HCT116 (cell line): ENCODE measurements at places on chromosomes 16 and 17. TPM values are rescaled to one million over a fixed set of nuclear protein-coding genes. Genes with fewer than 3 reads are reported as not detected.

DNA sequence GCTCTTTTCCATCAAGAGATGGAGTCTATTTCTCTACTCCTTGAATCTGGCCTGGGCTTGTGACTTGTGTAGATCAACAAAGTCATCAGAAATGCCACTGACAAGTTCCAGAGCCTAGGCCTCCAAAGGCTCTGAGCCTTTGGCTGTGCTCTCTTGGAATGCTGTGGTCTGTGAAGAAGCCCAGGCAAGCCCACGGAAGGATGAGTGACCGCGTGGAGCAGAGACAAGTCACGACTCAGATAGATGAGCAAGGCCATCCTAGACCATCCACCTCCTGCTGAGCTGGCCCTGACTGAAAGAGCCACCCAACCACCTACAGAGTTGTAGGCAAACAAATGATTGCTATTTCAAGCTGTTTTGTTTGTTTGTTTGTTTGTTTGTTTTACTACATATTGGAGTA lies 11.6 kb upstream of the ICAM2 start:
- no peak for DNase-seq

DNA sequence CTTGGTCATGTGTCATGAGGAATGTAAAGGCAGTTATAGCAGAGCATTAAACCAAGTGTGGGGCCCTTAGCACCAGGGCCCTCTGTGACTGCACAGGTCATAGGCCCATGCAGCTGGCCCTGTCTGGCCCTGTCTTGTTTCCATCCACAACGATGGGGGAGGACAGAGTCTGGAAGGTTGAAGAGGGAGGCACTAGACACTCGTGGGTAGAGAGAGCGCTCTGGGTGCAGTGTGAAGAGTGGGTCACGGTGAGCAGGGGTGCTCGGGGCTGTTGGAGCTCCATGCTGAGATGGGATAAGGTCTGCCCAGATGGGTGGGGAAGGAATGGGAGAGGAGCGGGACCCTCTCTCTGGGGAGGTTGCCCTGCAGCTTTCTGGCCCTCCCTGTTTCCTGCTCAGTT lies 12.8 kb upstream of the KSR1 start:
- DNase-seq: no peak

- DNase-seq: no peak
These were observed 43.5 kb downstream of the PEMT start for GRCh38 chr17:17548044-17548443.

DNA sequence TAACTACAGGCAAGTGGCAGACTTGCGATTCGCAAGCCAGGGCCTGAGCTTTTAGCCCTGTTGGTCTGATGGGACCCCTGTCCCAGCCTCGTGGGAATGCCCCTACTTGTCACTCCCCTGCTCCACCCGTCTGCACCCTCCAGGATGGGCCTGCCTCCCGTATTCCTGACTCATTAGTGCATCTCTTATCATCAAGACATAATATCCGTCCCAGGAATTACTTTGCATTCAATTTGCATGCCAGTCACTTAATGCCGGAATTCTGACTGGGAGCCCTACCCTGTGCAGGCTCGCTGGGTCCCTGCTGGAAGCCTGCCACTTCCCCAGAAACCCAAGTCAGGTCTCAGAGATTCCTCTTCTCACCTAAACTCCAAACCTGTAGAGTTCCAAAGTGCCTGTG lies 3.3 kb downstream of the PRSS53 start:
- DNase-seq: no peak

GRCh38 chr17:61878520-61878919 lies 15.2 kb upstream of the BRIP1 start:
- DNase-seq: no peak

- DNase-seq: no peak
These were observed 15.7 kb downstream of the GJD3 start for GRCh38 chr17:40348562-40349476.

GRCh38 chr17:78248051-78248914 lies 16.9 kb downstream of the TMEM235 start:
- no peak for DNase-seq

DNA sequence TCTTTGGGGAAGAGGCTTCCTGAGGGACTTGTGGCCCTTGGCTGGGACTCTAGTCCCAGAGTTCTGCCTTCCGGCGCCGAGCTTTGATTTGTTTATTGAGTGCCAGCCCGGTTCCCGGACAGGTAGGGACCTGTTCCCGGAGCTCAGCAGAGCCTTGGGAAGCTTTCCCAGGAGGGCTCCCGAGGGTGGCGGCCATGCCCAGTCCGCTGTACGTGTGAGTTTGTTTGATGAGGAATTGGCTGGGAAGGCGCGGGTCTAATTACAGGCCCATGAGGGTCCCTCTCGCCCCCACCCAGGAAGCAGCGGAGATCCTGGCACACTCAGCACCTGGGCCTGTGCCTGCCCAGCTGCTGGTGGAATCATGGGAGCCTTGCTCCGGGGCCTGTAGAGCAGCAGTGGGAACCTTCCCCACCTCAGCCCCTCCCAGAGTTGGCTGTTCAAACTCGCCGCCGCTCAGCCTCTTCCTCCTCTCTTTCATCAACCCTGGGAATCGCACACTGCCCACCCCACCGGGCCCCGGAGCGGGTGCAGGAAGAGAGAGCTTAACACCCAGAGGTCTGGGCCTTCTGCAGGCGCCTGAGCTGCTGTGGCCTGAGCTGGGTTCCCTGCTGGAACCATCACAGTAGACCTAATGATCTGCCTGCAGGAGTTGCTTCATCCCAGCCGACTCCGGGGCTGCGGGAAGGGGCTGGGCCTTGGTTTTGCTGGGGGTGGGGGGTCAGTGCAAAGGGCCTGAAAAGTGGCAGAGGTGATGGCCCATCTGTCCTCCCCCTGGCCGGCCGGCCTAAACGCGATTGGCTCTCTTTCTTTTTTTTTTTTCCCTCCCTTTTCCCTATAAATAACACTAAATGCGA lies 313.7 kb downstream of the SEC14L1 start:
- no peak for DNase-seq

DNA sequence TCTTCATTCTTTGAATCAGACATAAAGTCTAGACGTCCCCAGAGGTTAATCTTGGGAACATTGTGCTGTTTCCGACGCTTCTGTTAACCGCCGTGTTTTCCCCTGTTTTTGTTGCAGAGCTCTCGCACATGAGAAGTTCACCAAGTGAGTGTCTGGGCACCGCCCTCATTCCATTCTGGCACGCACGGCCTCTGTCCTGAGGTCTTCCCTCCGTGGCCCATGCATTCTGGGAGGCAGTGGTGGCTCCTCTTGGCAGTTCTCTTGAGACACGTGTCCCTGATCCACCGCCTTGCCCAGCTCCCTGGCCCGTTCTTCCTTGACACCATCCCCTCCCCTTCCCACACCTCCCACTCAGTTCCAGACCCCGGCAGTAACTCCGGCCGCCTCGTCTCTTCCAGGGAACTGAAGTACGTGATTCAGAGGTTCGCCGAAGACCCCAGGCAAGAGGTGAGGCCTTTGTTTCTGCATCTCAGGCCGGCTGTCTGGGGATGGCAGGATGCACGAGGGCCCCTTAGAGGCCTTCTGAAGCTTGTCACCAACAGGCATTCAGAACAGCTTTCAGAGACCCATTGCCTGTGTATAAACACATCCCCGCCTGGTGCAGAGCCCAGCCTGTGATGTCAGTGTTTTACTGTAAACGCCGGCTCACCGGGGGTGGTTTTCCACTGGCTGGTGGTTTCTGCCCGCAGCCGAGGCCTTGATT lies 85.9 kb upstream of the PLCG2 start:
- DNase-seq: no peak

- no peak for DNase-seq
These were observed 601 bp downstream of the JMJD8 start for GRCh38 chr16:683396-684070.

- DNase-seq: no peak
These were observed 50.3 kb downstream of the C16orf95 start for GRCh38 chr16:87266846-87267245.

- DNase-seq: no peak
These were observed 265.7 kb upstream of the KCNJ16 start for GRCh38 chr17:69809331-69809730.

DNA sequence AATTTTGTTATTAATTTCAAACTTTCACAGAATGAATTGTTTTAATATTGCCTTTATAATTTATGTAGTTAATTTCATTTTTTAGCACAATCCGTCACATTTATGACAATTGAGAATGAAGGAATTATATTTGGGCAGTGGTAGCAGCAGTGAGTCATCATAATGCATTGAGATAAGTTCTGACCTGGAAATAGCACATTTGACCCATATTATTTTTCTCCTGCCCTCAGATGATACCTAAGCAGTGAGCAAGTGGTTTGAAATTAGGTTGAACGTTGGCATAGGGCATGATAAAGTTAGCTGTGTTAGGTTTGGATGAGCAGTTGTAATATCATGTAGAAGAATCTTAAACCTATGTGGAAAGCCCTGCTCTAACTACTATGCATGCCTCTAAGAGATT lies 1431.3 kb upstream of the CDH8 start:
- DNase-seq: no peak

- DNase-seq: no peak
These were observed 8.7 kb upstream of the MEAK7 start for GRCh38 chr16:84513123-84513522.

DNA sequence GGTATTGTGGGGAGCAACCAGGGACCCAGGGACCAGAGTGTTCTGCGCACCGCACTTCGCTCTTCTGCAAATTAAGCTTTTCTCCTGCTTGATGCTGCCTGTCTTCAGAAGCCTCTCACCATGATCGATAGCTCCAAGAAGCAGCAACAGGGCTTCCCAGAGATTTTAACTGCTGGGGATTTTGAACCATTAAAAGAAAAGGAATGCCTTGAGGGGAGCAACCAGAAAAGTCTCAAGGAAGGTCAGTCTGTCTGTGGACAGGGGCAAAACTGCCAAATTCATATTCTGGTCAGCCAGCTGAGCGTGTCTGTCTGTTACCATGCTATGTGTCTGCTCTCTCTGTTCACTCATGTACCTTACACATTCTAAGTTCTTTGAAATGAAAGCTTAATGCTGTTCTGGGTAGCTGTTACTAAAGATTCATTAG lies 115.7 kb downstream of the MRTFB start:
- no peak for DNase-seq

DNA sequence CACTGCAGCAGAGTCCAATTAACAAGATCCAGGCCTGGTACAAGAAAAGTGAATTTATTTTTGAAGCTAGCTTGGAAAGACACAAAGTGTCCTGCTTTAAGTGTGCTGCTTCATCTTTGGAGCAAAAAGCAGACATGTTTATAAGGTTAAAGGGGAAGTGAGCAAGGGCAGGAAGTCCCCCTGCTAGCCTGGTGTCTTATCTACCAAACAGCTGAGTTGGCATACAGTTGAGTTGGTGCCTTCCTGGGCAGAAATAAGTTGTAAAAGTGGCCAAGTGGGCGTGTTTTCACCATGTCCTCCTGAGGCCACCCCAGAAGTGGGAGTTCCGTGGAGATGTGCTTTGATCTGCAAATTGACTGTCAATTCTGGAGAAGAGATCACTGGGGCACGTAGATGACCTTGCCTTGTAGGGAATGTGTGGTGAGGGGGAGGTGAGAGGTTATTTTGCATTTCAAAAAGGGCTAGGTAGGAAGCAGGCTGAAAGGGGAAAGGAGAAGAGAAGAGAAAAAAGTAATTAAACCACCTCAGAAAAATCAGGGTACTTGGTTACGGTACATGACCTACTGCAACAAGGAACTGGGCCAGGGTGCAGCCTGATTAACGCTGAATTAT lies 38.3 kb upstream of the HSBP1 start:
- no peak for DNase-seq

DNA sequence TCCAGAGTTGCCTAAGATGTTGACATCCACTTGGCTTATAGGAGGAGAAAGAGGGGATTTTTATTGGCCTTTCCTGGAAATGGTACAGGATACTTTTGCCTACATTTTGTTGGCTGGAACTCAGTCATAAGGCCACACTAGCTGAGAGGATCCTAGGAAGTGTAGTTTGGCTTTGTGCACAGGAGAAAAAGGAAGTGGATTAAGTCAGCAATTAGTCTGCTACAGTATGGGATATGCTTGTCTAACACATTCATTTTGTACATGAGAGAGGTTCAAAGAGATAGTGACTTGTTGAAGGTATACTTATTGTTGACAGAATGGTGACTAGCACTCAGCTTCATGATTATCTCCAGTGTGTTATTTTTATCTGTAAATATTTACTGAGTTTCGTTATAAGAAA lies 10.3 kb downstream of the UTP18 start:
- no peak for DNase-seq

DNA sequence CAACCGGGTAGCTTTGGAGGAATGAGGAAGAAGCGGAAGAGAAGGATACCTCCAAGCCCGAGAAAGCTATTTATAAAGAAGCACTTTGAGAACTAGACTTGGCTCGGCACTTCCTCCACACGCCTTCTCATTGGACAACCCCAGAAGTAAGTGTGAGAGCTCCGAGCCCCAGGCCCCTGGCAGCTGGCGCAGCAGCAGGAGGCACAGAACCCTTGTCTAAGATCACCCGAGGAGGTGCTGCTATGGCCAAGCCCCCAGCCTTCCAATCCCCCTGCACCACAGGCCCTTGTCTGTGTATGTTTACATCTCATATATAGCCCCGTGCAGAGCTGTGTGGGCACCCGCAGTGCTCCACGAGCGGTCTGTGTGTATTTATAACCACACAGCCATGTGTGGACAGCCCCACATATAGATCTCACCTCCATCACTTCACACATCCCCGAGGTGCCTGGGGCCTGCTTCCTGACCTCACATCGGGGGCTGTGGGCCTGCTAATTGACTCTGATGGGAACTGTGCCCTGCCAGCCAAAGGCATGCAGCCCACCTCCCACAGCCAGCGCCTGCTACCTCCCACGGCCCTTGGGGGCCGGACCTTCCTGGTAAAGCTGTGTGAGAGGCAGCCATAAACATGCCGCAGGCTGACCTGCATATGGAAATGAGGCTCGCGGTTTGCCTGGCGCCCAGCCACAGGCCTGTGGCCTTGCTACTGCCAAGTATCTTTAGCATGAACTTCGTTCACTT lies 96.1 kb downstream of the C17orf67 start:
- DNase-seq: no peak

DNA sequence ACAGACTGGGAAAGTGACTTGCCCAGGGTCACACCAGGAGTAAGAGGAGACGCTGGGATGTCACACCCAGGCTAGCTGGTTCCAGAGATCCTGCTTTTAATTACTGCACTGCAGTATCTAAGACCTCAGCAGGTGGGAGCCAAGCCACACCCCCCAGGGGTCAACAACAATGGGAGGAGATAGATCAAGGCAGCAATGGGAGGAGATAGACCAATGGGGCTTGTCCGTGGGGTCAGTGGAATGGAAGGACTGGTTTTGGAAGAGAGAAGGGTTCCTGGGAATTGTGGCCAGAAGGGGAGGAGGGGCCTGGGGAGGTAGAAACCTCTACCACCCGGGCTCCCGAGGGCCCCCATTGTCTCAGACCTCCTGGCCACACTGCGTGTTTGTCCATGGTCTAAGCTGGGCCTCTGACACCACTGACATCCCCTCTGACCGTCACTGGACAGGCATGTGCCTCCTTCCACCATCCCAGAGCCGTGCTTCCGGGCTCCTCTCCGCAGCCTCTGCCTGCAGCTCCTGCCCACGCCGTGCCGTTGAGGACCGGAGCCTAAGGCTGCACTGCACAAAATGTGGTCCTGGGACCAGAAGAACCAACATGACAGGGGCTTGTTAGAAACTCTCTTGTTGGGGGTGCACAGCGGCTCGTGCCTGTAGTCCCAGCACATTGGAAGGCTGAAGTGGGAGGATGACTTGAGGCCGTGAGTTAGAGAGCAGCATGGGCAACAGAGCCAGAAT lies 69.8 kb upstream of the RPH3AL start:
- no peak for DNase-seq

RNF112 gene
- 0.98 TPM for total RNA-seq

SEPTIN12 gene
- not detected for total RNA-seq

SHISA6 gene
- not detected for total RNA-seq

HASPIN gene
- total RNA-seq: 19.6 TPM

P2RX5 gene
- 9.0 TPM for total RNA-seq

NMRAL1 gene
- total RNA-seq: 76.7 TPM

ZNF750 gene
- not detected for total RNA-seq

SCIMP gene
- not detected for total RNA-seq
